ENCODE measurements at places on chromosomes 4 and X.

GRCh38 chr4:156113138-156113765 is 159.6 kb upstream of the CTSO start:
- no peak for DNase-seq

DNA sequence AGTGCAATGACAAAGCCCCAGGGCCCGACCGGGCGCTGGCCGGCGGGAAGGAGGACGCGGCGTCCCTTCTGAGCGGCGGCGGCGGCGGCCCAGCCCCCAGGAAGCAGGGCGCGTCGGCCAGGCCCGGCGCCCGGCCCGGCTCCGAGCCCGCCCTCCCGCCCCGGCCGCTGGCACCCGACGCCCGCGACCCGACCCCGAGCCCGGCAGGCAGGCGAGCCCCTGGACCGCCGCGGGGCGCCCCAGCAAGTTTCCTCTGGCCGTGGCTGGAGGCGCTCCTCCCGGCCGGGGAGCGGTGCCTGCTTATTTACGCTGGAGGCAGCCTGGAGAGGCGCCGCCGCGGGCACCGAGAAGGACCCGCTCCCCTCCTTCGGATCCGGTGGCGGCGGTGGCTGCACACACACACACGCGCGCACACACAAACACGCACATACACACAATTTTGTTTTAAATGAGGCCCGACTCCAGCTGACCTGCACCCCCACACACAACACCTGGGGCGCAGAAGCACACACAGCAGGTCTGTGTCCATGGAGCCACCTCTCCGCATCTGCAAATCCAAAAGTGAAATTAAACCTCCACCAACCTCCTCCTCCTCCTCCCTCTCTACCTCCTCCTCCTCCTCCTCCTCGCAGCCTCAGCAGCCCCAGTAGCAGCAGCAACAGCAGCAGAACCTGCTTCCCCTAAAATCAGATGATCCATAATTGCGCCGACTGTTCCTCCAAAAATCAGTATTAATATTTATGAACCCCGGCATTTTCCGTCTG is 669 bp downstream of the IRF2 start:
- DNase-seq = no peak

- DNase-seq = no peak
Measured at GRCh38 chr4:95825546-95825945, 14.3 kb upstream of the PDHA2 start.

GRCh38 chr4:73487233-73487632 is 5.7 kb downstream of the AFM start:
- DNase-seq = no peak

DNA sequence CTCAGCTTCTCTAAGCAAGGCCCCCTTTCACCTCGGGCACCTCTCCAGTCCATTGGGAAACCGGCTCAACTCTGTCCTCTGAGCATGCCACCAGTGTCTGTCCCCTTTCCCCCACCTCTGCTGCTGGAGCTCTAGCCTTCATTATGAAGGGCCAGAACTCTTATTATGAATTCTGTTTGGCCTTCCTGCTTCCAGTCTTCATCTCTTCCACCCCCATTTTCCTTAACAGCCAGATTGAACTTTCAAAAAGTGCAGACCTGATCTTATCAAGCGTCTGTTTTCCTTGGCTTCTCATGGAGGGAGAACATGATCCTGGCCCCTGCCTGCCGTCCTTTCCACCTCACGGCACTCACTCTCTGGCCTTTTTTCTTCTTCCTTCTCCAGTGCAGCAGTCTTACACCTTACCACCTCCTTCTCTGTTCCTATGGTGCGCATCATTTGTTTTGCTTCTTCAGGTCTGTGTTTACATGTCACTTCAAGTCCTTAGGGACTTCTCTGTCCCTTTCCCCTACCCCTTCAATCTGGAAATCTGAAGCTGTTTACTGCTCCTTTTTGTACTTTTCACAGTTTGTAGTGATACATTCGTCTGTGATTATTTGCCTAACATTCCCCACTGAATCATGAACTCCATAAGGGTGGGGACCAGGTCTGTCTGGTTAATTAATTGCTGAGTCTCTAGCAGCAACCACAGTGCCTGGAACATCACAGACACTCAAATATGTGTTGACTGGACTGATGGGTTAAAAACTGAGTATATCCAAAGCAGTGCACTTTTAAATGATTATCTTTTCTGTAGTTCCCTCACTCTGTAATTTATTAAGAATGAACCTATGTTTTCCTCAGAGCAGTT is 55.8 kb downstream of the FNIP2 start:
- DNase-seq = no peak

GRCh38 chrX:139850968-139851367 is 81.9 kb downstream of the ATP11C start:
- no peak for DNase-seq

GRCh38 chr4:1588306-1588705 is 95.8 kb downstream of the FAM53A start:
- DNase-seq = no peak

DNA sequence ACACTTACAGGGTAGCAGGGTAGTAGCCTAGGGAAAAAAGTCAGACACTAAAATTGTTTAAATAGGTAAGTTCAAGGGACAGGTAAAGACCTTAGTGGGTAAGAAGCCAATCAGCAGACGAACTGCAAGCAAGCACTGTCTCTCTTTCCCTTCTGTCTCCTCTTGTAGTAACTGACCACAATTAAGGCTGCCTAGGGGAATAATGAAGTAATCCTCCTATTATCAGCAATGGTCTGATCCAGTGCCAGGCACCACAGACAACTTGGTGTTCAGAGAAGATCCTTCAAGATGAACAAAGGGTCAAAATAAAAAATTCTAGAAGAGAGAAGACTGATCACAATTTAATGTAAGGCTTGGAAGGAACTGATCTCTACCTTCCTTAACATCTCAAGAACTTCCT is 62.9 kb downstream of the ELOVL6 start:
- no peak for DNase-seq

GRCh38 chr4:26763648-26764047 is 97.0 kb upstream of the STIM2 start:
- no peak for DNase-seq

DNA sequence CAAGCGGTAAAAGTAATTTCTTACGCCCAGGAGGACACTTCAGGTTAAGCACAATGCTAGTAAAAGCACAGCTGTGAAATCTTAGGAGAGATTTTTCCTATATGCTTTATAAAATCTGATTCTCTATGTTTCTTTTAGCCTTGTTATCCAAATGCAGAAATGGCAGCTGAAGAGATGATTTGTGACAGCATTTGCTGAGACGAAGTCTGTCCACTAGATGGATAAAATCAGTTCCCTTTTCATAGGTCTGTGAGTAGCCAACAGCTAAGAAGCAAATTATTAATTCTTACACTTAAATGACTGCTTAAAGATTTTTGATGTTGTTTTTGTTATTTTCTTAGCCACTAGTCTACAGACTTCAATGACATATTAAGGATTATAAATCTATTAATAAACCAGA is 5.3 kb downstream of the GPM6A start:
- DNase-seq = no peak

DNA sequence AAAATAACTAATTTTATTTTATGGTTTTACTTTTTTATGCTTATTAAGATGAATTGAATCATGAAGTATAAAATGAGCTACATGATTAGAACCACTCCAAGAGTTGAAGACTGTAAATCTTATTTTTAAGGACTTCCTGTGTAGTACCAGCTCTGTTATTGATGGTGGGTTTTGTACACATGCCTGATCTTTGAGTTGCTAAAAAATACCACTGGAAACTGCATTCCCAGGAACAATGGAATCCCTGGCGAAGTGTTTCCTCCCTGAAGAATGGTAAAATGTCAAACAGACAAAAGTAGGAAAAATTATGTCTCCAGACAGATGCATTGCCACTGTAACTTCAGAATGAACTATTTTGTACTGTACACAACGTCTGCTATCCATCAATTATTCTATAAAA is 935.4 kb upstream of the TENM3 start:
- DNase-seq = no peak

DNA sequence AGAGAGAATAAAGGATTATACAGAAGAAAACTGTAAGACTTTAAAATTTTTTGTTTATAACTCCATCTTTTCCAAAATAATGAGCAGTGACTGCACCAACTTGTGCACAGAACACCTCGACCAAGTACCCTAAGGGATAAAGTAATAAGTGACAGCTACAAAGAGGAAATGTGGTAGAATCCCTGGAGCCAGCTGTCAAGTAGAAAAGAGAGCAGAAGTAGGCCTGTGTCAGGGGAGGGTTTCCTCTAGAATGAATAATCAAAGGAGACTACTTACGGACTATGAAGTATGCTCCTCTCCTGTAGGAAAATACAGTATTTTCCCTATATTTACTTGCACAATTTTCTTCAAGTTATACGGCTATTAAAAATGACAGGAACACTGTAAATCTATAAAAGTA is 1.2 kb downstream of the EIF1AX start:
- no peak for DNase-seq

DNA sequence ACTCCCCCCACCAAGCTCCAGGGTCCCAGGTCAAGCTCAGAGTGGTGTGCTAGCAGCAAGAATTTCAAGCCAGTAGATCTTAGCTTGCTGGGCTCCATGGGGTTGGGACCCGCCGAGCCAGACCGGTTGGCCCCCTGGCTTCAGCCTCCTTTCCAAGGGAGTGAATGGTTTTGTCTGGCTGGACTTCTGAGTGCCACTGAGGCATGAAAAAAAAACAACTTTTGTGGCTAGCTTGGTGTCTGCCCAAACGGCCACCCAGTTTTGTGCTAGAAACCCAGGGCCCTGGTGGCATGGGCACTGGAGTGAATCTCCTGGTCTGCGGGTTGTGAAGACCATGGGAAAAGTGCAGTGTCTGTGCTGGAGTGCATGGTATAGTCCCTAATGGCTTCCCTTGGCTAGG is 82.6 kb downstream of the NBDY start:
- DNase-seq = no peak

GRCh38 chr4:123599920-123600810 is 203.6 kb downstream of the SPRY1 start:
- DNase-seq = peak; percentile 96

DNA sequence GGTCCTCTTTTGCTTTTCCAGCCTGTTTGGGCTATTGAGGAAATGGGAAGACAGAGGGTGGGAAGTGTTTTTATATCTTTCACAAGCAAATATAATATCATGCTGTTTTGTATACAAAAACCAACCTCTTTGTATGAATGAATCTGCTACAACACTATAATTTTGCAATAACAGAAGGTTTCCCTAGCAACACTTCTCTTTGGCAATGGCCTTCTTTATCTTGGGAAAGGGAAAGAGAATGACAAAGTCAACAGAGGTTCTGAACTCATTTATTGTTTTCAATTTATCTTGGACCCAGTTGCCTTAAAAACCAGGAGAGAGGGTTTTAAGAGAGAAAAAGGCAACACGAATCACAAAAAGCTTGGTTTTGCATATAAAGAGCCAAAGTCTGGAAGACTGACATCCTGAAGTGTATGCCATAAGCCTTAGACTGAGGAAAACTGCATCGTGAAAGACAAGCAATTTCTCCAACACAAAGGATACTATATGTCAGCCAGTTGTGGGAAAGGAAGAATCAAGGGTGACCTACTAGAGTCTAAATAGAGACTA is 121.8 kb upstream of the FAM241A start:
- no peak for DNase-seq

DNA sequence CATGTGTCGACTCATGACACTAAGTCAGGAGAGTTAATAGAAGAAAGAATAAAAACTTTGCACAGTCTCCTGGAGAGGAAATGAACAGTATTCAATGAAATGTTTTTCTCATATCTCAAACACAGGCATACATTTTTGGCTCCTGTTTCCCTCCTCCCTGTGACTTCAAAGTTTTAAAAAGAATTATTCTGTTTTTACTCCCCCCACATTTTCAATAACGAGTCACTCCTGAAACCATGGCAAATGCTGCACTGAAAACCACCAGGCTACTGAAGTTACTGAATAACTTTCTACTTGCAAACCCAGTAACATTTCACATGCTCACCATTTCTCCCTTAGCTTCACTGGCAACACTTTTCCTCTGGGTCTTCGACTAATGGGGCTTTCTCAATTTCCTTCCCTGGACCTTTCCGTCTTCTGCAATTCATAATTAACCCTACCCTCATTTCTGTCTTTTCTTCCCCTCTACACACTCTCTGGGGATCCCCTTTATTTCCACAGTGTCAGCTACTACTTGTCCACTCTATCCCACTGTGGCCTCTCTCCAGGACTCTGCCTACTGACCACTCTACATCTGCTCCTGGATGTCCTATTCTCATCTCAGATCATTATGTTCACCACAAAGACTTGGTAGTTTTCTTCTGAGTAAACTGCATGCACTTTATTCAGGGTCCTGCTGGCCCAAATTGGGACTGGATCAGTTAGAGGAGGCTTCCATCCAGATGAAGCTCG is 225.8 kb upstream of the ETNPPL start:
- DNase-seq = no peak

DNA sequence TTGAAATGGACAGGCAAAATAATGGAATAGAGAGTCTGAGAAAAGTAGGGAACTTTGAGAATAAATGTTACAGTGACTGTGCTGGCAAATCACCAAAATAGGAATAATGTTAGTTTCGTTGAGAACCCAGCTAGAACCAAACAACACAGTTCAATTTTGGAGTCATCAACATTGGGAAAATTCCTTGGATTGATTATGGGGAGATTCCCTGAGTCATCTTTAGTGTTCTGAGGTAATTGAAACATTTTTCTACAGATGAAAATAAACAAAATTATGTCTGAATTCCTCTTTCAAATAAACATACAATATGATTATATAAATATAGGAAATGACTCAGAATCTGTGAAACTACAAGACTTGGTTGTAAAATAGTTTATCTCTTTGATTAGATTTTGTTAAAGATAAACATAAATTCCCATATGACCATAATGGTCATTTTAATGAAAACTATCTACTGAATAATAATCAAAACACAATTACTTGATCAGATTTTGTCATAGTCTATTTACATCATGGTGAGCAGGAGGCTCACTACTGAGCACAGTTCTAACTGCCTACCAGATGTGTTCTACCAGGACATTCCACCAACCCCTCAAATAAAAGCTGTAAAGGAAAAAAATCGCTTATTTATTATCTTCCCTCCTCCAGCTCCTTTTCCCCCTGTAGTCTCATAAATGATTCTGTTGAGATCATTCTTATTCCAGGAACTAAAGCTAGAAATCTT is 51.4 kb upstream of the GABRA2 start:
- DNase-seq = no peak

DNA sequence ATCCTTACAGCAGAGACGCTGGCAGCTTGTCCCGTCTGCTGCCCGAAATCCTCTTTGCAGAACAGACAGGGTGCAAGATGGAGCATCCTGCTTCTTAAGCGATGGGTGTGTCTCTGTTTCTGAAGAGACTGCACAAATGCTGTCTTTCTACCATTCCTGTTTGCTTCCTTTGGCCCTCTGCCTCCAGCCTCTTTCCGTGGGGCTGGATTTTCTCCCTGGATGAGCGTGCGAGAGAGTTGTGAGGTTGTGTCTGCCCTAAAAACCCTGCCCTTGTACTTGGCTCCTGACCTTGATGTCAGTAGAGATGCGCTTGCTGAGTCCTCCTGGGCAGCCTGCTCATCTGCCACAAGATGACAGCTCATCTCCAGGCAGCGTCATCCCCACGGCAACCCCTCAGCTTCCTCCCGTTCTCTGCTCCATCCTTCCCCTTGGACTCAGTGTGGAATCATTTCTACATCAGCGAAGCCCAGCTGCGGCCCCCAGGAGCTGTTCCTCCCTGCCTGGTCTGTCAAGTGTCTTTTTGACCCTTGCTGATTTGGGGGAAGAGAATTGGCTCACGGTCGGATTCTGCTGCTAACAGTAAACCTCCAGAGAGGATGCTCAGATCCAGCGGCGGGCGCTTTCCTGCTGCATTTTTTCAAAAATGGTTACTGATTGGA is 246.2 kb downstream of the ASMT start:
- DNase-seq = no peak
